ENCODE measurements at places on chromosomes 5 and 9.

GRCh38 chr9:89695441-89695891, 90.7 kb downstream of the GADD45G start:
- DNase-seq, result no peak

DNA sequence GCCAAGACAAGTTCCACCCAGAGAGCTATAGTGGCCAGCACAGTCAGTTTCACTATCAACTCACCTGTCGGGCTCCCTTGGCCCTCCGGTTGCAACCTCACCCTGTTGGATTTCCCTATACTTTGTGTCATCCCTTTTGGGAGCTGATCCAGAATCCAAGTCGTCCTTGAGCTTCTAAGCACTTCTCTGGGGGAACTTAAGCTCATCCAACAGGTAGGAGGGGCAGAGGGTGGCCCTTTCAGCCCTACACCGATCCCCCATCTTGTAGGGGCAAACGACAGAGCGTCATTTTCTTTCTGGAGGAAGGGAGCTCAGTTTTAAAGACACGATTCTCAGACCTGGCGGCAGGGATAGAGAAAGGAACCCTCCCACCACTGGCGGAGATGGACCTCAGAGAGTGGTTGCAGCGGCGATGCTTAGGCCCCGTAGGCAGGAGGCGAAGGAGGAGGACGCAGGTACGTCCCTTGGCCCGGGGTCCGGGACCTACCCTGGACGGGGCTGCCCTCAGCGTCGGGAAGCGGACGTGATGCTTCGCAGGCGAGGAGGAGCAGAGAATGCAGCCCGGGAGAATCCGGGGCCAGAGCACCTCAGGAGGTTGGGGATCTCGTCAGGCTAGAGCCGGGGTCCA, 519 bp downstream of the ZER1 start:
- DNase-seq, result no peak

- peak; percentile 62 for DNase-seq
These were observed 1.3 kb downstream of the AK1 start for GRCh38 chr9:127876026-127876763.

DNA sequence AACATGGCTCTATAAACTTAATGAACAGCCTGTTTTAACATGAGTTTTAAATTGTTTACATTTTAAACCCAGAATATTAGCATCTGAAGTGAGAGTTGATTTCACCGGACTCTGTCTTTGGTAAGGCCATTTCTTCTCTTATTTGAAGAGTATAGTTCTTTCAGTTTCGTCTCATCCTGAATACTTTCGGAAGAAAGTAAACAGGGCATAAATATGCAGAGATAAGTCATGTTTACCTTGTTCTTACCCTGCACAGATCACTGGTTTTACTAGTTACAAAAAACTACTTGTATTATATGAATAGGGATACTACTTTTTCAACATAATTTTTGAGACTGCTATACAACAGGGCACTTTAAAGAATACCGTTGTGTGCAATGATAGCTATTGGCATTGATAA, 656.3 kb upstream of the ZNF608 start:
- DNase-seq, result no peak

DNA sequence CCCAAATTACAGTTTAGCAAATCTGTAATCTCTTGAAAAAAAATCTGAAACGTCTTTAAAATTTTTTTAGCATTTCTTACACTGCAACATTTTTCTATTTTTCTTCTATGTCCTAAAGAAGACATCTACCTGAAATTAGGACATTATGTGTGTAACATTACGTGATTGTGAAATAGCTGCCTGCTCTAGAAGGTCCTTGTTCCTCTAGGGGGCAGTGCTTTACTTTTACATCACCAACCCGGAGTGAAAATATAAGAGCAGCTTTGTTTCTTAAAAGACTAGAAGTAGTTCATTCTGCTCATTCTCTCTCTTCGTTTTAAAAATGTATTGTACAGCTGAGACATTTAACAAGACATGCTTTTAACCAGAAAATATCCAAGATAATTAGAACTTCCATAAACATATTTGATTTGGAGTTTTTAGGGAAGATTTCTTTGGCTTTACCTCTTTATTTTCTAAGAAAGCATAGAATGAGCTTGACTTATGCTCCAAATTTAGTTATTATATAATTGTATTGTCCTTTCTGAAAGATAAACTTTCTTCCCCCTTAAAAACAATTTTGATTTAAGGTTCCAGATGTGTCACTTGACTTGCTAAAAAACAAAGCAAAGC, 48.1 kb upstream of the RIOK2 start:
- DNase-seq, result no peak

GRCh38 chr9:96619491-96620180, at the start of gene CDC14B:
CDC14B (minus strand) TSS chr9:96619843; CDS start chr9:96619378, 465 bp downstream.
- peak; percentile 90 for DNase-seq

GRCh38 chr5:150517272-150518152, 9.6 kb downstream of the NDST1 start:
- DNase-seq, result no peak

GRCh38 chr5:143225511-143225910, 178.0 kb downstream of the NR3C1 start:
- no peak for DNase-seq

DNA sequence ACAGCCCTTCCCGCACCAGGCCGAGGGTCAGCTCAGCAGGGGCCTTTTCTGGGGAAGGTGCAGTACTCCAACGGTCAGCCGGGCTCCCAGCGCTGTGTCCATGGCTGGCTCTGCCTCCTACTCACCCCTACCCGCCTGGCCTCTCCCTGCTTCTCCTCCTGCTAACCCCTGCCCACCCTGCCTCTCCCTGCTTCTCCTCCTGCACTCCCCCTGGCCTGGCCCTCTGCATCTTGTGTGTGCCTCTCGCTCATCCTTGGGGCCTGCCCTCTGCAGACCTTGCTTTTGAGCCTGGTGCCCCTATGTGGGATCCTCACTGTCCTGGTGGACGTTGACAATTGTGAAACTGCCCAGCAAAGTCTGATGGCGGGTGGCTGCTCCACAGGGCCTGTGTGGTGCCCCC, 274.6 kb upstream of the IRX2 start:
- DNase-seq, result no peak

GRCh38 chr9:108933231-108933717, 650 bp downstream of the ELP1 start:
- DNase-seq, result no peak

Data from left hindlimb (tissue), 1 donor.